Stimulated activated CD4-positive, alpha-beta T cell treated with anti-CD3 and anti-CD28 coated beads, Interleukin-2, amount 100 ng/mL, for 48 hours (primary cell): ENCODE measurements at places on chromosomes 4 and X.

DNA sequence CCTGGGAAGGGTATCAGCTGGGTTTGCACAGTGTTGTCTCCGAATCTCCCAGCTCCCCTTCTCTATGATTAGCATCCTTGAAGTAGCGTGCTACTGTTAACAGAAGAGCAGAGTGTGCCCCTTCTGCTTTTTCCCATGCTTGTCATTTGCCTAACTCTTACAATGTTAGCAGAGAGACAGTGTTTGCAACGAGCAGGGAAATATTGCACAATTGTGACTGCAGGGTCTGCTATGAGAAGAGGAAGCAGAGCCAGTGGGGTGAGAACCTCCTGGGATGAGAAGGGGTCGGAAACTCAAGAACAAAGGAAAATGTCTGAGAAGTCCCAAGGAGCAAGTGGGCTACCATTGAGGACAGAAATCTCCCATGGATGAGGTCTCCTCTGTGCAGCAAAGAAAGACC lies 7.8 kb upstream of the CHRNA9 start:
- no peak for DNase-seq

DNA sequence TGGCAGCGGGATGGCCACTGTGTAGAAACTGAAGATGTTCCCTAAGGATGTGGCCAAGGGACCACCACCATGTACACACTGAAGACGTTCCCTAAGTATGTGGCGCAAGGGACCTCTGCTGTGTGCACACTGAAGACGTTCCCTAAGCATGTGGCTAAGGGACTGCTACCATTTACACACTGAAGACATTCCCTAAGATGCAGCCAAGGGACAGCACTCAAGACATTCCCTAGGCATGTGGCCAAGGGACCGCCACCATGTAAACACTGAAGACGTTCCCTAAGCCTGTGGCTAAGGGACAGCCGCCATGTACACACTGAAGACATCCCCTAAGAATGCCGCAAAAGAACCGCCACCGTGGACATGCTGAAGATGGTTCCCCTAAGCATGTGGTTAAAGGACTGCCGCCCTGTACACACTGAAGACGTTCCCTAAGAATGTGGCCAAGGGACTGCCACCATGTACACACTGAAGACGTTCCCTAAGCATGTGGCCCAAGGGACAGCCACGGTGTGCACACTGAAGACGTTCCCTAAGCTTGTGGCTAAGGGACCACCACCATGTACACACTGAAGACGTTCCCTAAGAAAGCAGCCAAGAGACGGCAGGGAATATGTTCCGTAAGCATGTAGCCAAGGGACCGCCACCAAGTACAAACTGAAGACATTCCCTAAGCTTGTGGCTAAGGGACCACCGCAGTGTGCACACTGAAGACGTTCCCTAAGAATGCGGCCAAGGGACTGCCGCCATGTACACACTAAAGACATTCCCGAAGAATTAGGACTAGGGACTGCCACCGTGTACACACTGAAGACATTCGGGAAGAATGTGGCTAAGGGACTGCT lies 43.3 kb downstream of the DHRSX start:
- no peak for DNase-seq

GRCh38 chr4:152588869-152589268 lies 53.0 kb upstream of the FBXW7 start:
- no peak for DNase-seq

- DNase-seq = no peak
Measured at GRCh38 chrX:8679550-8679949, 52.4 kb downstream of the ANOS1 start.

DNA sequence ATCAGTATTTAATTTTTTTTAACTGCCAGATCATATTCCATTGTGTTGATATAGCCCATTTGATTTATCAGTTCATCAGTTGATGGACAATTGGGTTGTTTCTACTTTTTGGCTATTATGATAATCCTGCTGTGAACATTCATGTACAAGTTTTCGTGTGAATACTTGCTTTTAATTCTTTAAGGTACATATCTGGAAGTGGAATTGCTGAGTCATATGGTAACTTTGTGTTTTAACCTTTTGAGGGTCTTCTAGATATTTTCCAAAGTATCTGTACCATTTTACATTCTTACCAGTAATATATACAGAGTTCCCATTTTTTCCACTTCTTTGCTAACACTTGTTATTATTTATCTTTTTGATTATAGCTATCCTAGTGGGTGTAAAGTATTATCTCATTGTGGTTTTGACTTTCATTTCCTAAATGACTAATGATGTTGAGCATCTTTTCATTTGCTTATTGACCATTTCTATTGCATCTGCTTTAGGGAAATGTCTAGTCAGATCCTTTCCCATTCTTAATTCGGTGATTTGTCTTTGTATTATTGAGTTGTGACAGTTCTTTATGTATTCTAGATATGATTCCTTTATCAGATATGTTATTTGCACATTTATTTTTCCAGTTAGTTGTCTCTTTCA lies 75.2 kb upstream of the NUDT6 start:
- no peak for DNase-seq

- DNase-seq = no peak
Measured at GRCh38 chr4:57550198-57550597, 440.0 kb upstream of the IGFBP7 start.

DNA sequence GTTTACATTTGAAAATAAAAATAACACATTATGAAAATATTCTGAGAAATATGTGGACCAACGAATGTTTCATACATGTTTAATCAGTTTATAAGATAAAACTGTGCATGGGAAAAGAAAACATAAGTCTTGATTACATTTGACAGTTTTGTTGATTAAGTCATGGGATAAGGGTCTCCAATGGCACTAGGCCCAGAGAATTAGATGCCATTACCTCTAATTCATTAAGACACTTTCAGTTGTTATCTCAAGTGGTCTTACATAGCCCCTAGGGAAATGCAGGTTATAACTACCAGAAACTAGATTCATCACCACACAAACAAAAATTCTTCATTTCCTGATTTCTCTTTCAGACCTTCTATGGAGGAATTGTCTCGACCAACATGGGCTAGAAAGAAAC lies 300.8 kb downstream of the PCDH7 start:
- DNase-seq = no peak

- no peak for DNase-seq
Measured at GRCh38 chr4:26984896-26985295, 124.3 kb downstream of the STIM2 start.

DNA sequence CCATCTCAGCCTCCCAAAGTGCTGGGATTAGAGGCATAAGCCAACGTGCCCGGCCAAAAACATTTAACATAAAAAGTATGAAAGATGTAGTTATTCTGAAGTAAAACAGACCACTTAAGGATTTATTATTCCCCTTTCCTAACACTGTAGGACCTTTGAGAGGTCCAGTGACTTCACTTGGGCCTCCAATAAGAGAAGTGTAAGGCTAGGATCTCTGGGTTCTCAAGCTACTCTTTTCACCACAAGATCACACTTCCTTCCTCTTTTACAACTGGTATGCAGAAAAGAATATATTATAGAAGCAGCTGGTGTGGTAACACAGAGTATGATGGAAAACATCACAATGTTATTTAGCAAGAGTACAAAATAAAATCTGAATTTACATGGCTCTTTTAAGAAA lies 30.2 kb upstream of the CCNG2 start:
- no peak for DNase-seq

DNA sequence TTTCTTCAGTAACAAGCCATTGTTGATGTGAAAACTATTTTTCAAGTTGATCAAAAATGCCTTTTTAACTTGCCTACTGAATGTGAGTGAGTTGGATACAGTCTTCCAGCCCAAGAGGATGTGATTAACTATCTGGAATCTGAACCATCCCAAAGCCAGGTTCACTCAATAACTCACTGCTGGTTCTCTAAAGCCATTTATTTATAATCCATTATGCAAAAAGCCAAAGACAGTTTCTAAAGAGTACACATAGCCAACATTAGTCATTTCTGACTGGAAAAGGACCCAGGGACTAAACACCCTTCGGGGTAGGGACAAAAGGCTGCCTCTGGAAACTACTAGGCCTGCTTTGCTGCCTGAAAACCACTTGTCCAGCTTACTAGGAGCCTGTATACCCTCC lies 109.6 kb downstream of the SHROOM4 start:
- no peak for DNase-seq

GRCh38 chrX:13492286-13492685 lies 77.1 kb upstream of the EGFL6 start:
- DNase-seq = no peak

DNA sequence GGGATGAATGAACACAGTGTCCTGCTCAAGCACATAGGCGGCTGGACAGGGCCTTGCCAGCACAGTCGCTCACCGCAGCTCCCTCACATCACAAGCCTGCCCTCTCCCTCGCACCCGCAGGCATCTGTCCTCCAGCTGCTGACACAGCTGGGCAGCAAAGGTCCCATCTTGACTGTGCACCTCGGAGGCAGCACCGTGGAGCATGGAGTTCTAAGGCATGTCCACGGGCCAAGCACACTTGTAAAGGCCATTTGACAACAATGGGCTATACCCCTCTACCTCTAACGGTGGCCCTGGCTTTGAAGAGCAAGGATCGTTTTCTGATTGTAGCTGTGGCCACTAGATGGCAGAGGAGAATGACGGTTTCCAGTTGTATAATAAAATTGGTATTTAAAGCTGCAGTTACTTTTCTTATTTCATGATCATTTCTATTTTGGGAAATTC lies 53.8 kb downstream of the APLN start:
- no peak for DNase-seq

GRCh38 chr4:25448379-25449109 lies 71.5 kb downstream of the ANAPC4 start:
- DNase-seq = no peak
